ENCODE measurements at places on chromosomes 16 and 17.
A peak's percentile ranks its signal among the peaks of the same experiment; 100 is the strongest.

DNA sequence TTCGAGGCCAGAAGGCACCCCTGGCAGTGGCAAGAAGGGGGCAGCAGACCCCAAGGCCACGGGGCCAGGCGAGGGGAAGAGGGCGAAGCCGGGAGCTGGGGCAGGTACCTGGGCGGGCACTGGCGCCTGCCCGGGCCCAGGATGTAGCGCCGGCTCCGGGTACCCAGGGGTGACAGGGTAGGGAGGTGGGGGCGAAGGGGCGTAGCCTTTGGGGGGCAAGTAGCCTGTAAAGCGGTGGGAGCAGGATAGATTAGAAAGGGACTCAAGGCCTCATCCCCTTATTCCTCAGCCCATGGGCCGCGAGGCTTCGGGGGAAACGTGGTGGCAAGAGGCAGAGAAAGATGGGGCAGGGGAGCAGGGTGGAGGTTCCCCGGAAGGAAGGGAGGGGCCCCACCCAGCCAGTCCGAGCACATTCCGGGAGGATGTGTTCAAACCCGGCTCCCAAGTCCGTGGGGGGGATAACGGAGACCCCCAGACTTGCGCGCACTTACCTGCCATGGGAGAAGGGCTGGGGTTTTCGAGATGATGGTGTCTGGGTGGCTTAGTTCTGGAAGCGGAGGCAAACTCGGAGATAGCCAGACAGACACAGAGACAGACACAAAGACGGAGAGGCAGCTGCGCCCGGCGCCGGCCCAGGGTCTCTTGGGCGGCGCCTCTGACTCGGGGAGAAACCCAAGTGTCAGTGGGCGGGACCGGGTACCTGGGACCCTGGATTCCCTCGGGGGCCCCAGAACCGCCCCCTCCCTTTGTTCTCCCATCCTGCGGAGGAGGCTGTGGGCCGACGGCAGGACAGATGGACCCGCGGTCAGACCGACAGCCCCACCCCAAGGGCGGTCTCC, 493 bp downstream of the PLSCR3 start:
- ATAC-seq = peak; percentile 49

DNA sequence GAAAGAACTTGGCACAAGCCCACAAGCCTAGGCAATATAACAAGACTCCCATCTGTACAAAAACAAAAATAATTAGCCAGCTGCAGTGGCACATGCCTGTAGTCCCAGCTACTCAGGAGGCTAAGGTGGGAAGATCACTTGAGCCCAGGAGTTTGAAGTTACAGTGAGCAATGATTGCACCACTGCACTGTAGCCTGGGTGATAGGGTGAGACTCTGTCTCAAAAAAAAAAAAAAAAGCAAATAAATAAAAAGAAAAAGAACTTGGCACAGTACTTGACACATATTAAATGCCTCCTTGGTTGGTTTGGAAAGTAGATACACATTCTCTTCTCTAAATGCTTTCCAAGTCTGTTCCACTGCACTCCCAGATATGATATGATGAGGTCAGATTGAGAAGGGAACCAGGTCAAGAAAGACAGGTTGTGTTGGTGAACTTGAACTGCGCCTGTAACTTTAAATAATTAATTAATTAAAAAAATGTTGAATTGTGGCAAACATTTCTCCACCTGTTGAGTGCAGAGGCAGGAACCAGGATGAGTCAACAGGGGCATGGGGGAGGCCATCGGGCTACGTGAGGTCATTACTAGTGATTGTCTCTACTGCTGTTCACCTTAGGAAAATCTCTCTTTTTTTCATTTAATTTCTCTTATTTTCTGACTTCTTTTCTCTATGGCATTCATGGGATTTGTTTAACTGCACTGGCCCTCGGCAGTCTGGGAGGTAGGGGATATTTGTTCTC, 25.9 kb upstream of the EFCAB13 start:
- peak; percentile 84 for ATAC-seq

GRCh38 chr17:41822216-41823140, 9.7 kb downstream of the FKBP10 start:
- ATAC-seq = no peak

- no peak for ATAC-seq
Measured at GRCh38 chr16:9094011-9094846, 2.8 kb downstream of the HAPSTR1 start.

GRCh38 chr17:80877729-80878303, 113.8 kb upstream of the CHMP6 start:
- no peak for ATAC-seq

- peak; percentile 68 for ATAC-seq
Measured at GRCh38 chr16:30657866-30658730, at the start of gene FBRS. Gene FBRS (plus strand): TSS chr16:30658431. CDS start chr16:30659519, 1,088 bp downstream.

- ATAC-seq = no peak
Measured at GRCh38 chr17:34997355-34997862, 17.1 kb downstream of the LIG3 start.

GRCh38 chr17:9676820-9677310, 31.5 kb downstream of the USP43 start:
- no peak for ATAC-seq

GRCh38 chr16:50267151-50267631, 840 bp downstream of the ADCY7 start:
- ATAC-seq = no peak

DNA sequence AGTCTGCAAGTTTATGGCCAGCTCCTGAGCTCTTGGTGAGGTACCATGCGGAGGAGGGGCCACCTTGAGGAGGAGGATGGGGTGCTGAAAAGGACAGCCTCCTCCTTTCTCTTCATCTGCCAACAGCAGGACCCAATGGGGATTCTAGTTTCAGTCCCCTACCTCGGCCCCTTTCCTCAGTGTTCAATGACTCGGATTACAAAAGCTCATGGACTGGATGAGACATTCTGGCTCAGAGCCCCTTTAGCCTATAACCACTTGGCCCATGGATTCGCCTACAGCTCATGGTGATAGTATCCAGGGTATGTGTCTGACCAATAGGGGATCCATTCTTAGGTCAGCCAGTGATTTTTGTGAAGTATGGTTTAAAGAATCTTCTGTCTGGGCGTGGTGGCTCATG, 8.5 kb upstream of the PIK3R6 start:
- ATAC-seq = no peak

GRCh38 chr17:3875317-3875716, 17.5 kb downstream of the CAMKK1 start:
- ATAC-seq = no peak

- ATAC-seq = no peak
Measured at GRCh38 chr17:75885431-75885830, 7.0 kb upstream of the TRIM47 start.

DNA sequence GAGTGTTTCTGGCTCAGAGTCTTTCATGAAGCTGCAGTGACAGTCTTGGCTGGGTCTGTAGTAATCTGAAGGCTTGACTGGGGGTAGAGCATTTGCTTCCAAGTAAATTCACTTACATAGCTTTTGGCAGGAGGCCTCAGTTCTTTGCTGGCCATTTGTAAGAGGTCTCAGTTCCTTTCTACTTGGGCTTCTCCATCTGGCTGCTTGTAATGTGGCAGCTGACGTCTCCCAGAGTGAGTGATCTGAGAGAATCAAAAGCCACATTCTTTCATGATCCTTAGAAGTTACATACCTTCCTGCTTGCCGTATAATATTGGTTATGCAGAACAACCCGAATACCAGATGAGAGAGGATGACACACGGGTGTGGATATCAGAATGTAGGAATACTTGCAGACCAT, 39.8 kb downstream of the NF1 start:
- ATAC-seq = no peak

- ATAC-seq = peak; percentile 30
Measured at GRCh38 chr17:62628831-62629555, 1.5 kb downstream of the MRC2 start.

DNA sequence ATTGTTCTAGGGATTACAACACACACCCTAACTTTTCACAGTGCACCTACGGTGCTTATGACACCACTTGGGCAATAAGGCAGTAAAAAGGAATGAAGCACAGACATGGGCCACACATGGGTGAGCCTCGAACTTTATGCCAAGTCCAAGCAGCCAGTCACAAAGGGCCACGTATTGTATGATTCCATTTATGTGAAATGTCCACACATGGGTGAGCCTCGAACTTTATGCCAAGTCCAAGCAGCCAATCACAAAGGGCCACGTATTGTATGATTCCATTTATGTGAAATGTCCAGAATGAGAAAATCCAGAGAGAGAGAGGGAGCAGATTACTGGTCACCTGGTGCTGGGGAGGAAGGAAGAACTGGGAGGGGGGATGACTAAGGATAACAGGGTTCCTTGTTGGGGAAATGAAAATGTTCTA, 22.2 kb downstream of the RMI2 start:
- no peak for ATAC-seq

DNA sequence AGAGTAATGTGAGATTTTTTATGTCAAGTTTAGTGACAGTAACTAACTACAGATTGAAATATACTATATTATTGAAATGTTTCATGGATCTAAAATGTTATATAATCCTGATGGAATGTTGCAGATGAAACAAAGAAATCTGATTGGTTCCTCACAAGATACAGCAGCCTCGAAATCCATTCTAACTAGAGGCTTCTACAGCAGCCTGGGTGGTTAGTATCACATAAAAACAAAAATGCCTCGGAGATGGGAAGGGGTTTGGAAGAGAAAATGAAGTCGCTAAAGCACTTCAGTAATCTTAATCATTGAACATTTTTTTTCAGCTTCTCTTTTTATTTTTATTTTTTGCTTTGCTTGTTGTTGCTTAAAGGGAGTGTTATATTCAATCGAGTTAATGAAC, 75.2 kb downstream of the TANC2 start:
- ATAC-seq = no peak

DNA sequence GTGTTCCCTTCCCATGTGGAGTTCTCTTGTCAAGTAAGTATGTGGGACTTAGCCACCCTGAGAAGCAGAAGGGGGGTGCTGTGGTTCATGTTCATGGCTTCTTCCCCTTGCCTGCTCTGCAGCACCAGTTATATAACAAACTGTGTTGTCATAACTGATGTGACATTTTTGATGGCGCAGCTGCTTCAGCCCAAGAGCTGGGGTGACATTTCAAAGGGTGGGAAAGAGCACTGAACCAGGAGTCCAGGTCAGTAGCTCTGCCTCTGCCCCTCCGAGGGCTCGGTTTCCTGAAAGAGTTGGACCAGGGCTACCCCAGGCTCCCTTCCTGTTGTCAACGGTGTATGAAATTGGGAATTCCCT, 7.4 kb downstream of the GNAO1 start:
- no peak for ATAC-seq

DNA sequence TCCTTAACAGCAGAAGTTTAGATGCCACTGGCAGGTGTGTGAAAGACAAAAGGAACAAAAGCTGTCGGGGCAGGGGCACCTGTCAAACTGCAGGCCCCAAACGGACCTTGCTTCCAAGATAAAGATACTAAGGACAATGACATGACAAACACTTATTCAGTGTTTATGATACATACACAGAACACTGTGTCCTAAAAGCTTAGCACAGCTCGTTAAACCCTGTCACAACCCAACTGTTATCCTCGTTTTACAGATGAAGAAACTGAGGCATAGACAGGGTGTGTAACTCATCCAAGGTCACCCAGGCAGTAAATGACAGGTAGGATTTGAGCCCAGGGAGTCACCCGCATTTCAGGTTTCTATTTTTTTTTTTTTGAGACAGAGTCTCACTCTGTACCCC, 9.6 kb downstream of the SDK2 start:
- no peak for ATAC-seq

DNA sequence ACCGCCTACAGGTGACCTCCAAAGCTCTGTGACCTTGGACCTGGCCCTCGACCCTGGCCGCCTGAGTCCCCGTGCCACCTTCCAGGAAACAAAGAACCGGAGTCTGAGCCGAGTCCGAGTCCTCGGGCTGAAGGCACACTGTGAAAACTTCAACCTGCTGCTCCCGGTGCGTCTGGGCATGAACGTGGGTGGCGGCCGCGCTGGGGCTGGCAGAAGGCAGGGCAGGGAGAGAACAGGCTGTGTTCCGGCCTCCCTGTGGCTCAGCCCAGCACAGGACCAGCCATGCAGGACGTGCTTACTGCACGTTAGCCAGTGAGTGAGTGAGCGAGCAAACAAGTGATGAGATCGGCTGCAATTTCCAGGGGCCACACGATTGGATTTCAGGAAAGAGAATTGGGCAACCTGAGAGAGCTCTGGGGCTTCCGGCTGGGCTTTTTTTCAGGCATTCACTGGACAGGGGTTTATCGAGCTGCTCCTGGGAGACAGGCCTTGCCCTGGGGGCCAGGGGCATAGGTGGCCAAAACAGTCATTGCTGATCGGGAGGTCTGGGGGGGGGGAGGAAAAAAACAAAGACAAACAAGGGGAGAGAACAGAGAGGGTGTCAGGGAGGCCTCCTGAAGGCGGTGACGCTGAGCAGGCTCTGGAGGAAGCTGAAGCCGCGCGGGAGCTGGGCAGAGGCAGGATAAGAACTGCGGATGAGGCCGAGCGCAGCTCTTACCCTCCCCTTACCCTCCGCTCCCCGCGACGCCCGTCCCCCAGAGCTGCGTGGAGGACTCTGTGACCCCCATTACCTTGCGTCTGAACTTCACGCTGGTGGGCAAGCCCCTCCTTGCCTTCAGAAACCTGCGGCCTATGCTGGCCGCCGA, 16.9 kb downstream of the ITGAX start:
- no peak for ATAC-seq
